ENCODE measurements at places on chromosomes 5 and 9.

GRCh38 chr5:142151436-142152383 is 43.1 kb downstream of the NDFIP1 start:
- DNase-seq, result no peak

GRCh38 chr5:140140435-140140834 is 14.7 kb downstream of the IGIP start:
- no peak for DNase-seq

DNA sequence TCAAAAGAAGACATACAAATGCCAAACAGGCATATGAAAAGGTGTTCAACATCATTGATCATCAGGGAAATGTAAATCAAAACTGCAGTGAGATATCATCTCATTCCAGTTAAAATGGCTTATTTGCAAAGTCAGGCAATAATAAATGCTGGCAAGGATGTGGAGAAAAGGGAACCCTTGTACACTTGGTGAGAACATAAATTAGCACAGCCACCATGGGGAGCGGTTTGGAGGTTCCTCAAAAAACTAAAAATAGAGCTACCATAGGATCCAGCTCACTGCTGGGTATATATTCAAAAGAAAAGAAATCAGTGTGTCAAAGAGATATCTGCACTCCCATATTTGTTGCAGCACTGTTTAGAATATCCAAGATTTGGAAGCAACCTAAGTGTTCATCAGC is 50.3 kb downstream of the AP3S1 start:
- no peak for DNase-seq

DNA sequence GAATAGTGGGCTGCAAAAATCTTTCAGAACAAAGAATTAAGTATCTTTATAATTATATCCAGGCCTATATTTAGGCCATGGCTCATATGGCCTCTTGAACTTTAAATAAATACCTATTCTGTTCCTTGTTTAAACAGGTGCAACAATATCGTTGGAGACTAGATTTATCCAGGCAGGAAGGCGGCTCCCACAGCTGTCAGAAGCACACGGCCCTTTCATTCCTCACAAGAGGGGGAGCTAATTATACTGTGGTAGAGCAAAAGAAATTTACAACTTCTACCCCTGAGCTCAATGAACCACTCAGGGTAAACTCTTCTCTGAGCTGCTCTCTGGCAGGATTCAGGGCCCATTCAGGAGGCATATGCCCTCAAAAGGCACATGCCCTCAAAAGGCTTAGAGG is 31.3 kb downstream of the TMEM174 start:
- no peak for DNase-seq

GRCh38 chr5:168646335-168646734 is 67.2 kb upstream of the PANK3 start:
- no peak for DNase-seq

DNA sequence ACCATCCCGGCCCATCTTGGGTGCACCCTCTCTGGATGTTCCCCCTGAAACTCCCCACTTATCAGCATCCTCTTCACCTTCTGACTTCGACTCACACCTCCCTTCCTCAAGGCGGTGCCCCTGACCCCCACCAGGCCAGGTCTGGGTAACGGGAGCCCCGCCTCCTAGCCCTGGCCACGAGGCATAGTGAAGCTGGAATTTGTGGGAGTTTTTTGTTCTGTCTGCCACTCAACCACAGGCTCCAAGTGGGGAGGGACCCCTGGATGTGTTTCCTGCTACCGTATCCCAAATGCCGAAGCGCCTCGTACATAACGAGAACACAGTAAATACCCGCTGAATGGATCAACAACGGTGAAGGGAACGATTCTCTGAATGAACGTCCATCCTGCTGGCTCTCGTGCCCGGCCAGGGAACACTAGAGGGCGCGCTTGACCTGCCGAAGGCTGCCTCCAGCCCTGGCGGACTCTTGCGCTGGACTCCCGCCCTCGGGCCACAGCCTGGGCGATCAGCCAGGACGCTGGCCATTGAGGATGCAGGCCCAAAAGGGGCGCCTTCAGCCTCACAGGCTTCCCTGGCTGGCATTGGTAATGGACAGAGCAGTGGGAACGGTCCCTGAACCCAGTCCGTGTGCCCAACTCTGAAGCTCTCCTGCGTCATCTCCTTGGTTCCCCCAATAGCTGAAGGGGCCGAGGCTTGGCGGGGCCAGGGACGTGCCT is 47.3 kb upstream of the PHYKPL start:
- peak; percentile 94 for DNase-seq

DNA sequence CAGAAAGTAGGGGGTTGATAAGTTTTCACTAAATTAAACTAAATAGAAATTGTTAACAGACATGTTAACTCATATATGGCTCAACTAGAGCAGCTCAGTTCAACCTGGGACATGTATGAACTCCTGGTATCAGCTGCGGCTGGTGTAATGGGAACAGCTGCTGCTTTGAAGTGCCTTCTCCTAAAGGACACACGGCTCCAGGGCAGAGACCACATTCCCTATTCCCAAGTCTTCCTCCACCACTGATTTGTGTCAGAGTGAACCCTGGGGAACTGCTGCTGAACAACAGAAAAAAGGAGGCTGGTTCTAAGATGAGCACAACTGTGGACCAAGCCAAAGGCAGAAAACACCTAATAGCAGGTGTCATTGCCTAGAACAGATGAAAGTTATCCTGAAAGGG is 71.1 kb downstream of the MAPKAP1 start:
- no peak for DNase-seq

- no peak for DNase-seq
Measured at GRCh38 chr5:157295247-157295646, 29.3 kb downstream of the CYFIP2 start.

DNA sequence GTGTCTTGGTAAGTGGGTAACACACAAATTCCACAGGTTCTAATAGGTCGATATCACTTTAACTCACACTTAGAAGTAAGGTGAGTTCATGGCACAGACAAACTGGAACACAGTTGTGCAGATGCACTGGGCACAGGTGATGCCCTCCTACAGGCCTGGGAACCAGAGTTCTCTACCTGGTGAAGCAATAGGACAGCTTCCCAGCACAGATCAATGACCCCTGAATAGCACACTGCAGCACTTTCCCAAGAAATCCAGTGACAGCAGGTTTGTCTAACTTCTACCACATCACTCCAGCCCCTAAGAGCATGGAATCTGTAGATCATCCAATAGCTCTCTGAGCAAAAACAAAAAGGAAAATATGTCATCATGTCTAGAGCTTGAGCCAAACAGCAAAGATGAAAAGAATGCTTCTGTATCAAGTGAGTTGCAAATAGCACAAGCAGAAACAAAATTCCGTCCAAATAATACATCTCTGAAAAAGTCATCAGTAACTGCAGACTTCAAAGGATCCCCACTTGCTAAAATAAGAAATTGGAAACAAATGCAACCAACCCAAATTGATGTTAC is 33.5 kb downstream of the MOCS2 start:
- DNase-seq, result no peak

DNA sequence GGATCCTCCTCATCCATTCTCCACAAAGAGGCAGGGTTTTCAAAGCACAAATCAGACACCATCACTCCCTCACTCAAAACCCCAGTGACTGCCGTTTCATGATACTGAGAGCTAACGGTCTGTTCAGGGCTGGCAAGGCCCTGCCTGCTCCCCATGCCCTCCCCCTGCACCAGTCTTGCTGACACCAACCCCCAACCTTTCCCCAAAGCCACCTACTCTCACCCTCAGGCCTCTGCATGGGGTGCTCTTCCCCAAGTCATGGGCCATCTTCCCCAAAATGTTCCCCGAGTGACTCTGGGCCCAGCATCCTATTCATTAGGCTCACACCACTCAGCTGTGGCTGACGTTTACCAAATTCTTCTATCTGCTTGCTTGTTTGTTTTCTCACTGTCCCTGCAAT is 21.7 kb upstream of the OLFM1 start:
- DNase-seq, result no peak

DNA sequence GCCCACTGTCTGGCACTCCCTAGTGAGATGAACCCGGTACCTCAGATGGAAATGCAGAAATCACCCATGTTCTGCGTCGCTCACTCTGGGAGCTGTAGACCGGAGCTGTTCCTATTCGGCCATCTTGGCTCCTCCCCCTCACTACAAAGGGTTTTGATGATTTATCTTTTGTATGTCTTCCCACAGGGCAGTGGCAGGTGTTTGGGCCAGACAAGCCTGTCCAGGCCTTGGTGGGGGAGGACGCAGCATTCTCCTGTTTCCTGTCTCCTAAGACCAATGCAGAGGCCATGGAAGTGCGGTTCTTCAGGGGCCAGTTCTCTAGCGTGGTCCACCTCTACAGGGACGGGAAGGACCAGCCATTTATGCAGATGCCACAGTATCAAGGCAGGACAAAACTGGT is 9.4 kb downstream of the BTNL8 start:
- DNase-seq, result no peak

DNA sequence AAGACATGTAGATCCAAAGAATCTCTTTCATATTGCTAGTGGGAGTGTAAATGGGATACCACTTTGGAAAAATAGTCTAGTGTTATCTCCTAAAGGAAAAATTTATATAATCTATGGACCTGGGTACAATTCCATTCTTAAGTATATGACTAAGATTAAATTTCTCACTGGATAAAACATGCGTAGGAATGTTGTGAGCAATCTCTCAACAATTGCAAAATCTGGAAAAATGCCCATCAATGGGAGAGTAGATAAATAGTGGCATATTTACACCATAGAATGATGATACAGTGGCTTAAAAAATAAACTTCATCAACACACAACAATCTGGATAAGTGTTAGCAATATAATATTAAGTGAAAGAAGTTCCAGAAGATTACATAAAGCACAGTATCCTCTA is 469.5 kb downstream of the MAN2A1 start:
- no peak for DNase-seq

GRCh38 chr5:103582364-103582763 is 19.8 kb upstream of the NUDT12 start:
- DNase-seq, result no peak

- no peak for DNase-seq
Measured at GRCh38 chr5:85648495-85648894, 969.2 kb upstream of the COX7C start.

DNA sequence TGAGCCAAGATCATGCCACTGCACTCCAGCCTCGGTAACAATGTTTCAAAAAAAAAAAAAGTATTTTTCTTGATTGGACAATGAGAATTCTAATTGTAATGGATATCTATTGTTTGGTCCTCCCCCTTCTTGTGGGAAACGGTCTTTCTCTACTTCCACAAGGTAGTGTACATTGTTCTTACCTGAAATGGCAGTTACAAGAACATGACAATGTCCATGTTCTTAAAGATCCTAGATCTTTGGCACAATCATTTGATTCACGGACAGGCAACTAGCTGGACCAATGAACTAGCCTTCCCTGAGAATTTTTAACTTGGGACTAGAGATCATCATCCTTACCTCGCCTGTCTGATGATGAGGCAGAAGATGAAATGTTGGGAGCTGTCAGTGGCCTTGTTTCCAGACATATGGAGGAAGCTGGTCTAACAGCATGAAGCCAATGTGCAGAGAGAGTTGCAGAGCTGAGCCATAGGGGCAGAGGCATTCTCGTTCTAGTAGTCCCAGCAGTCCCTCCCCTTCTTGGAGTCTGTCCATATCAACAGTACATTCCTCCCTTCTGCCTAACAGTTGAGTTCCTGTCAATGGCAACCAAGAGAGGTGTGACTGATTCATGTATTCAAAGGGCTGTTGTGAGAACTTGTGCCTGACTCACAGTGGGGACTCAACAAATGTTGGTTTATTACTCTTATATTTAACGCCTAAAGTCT is 2.1 kb upstream of the MARCHF6 start:
- no peak for DNase-seq

GRCh38 chr5:31133488-31133887 is 60.0 kb upstream of the CDH6 start:
- no peak for DNase-seq

GRCh38 chr5:135955525-135955924 is 742 bp upstream of the LECT2 start:
- DNase-seq, result no peak

DNA sequence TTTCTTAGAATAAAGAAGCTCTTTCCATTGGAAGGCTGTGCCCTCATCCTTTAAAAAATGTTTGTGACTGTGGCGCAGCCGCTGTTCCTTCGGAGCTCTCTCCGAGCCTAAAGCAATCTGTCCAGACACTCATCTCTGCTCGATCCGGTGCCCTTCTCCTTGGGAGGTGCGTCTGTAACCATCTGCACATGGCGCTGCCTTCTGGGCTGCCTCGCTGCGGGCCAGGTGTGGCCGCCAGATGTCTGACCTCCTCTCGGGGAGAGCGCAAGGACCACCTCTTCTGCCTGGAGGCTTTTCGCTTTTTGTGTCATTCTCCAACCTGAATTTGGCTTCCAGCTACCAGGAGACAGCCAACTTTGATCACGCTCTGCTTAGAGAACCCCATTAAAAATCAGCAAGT is 153.4 kb upstream of the PTCH1 start:
- no peak for DNase-seq

DNA sequence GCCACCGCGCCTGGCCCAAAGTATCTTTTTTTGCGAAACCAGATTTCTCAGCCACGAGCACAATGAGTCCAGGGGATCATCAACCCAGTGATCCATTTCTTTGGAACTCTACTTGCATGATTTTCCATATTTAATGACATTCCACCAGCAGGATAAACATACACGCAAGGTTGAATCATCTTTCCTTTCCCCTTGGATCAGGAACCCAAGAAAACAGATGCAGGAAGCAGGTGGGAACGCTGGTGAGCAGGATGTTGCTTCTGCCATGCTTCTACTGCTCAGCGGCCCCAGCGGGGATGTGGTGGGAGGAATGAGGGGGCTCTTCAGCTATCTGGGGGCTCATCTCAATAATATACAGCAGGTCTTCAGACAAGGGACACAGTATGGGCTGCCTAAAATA is 118.2 kb downstream of the SEC61B start:
- DNase-seq, result no peak

DNA sequence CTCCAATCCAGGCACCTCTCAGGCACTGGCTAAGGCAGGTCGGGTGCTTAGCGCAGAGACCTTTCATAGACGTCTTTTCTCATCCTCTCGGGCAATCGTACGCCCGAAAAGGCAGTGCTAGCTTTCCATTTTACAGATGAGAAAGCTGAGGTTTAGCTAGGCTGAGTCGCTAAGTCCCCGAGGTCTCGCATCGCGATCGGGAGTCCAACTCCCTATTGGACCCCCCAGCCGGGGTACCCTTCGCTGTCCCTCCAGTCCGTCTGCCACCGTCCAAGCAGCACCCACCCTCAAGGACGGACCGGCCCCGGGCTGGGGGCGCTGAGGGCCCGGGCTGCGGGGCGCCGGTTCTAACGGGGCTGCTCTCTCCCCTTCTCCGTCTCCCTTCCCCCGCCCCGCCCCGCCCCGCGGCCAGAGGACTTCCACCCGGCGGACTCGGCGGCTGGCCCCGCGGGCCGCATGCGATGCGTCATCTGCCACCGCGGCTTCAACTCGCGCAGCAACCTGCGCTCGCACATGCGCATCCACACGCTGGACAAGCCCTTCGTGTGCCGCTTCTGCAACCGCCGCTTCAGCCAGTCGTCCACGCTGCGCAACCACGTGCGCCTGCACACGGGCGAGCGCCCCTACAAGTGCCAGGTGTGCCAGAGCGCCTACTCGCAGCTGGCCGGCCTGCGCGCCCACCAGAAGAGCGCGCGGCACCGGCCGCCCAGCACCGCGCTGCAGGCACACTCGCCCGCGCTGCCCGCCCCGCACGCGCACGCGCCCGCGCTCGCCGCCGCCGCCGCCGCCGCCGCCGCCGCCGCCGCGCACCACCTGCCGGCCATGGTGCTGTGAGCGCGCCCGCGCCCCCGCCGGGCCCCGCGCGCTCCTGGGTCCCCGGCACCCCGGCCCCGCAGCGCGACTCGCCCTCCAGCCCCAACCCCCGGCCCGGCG is 12.5 kb upstream of the EXOSC2 start:
- DNase-seq, result peak; percentile 89
